Stimulated activated CD4-positive, alpha-beta T cell treated with anti-CD3 and anti-CD28 coated beads, Interleukin-15, amount 100 ng/mL, for 1 hour (primary cell): ENCODE measurements at places on chromosomes 13 and 19.

- no peak for DNase-seq
Measured at GRCh38 chr13:91122766-91123165, 224.7 kb upstream of the MIR17HG start.

- no peak for DNase-seq
Measured at GRCh38 chr19:13026462-13027370, 31.4 kb downstream of the NFIX start.

DNA sequence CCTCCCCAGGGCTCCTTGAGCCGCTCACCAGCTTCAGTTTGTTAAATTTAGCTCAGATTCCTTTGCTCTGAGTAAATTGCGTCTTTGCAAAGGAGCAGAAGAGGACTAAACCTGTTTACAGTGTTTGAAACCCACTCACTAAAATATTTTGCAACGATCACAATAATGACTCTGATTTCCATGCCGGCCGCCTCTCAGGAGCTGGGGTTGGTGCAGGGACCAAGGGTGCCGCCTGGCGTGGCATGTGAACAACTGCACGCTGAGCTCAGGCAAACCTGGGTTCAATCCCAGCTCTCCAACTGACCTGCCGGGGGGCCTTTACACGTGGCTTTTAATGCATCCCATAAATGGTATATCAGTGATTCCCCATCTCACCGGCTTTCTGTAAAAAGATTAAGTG is 68.7 kb upstream of the CACNA1A start:
- DNase-seq, result no peak

DNA sequence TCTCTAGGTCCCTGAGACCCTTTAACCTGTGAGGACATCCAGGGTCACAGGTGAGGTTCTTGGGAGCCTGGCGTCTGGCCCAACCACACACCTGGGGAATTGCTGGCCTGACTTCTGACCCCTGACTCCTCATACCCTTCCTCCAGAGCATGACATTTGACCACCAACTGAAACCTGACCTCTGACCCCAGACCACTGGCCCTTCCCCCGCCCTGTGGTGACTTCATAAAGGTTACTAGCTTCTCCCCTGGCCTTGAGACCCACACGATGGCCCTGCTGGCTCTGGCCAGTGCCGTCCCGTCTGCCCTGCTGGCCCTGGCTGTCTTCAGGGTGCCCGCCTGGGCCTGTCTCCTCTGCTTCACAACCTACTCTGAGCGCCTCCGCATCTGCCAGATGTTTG is at the start of gene SPACA6:
TSS of gene SPACA6 (plus strand) at position 71 of the 400 bp plus-strand sequence. CDS start at position 268, 197 bp downstream.
- DNase-seq, result no peak

DNA sequence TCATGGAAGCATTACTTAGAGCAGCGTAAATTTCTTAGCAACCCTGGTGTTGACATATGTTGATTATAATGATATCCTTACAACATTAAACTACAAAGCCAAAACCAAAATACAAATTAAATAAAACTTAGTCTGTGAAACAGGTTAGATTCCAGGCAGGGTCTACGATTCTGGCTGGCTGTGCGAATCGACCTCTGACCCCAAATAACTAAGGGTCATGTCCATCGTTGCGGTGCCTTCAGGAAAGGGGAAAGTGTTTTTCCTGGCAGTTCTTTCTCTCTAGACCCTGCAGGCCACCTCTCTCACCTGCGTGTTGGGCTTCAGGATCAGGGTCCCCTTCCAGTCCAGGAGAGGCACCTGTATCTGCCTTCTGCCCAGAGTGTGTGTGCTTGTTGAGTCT is 66.2 kb downstream of the ATP11A start:
- DNase-seq, result no peak

- DNase-seq, result no peak
Measured at GRCh38 chr13:33684874-33685273, 133.1 kb upstream of the RFC3 start.

- DNase-seq, result no peak
Measured at GRCh38 chr13:99327126-99327525, 19.9 kb upstream of the GPR183 start.

DNA sequence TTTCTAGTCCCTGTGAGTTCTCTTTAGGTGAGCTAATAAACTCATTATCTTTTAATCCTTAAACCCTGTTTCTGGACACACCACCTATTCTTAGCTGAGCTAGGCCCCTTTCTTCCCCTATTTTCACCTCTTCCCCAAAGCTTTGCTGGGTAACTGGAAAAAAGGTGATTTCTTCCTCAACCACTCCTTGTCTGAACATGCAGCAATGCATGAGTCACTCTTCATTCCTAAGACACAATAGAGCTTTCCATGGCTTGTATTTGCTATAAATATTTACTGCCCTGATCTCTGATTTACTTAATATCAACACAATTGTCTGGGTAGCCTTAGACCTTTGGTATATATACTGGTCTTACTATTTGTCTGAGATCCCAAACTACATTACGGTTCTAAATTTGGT is 370.9 kb downstream of the KLF5 start:
- DNase-seq, result no peak

DNA sequence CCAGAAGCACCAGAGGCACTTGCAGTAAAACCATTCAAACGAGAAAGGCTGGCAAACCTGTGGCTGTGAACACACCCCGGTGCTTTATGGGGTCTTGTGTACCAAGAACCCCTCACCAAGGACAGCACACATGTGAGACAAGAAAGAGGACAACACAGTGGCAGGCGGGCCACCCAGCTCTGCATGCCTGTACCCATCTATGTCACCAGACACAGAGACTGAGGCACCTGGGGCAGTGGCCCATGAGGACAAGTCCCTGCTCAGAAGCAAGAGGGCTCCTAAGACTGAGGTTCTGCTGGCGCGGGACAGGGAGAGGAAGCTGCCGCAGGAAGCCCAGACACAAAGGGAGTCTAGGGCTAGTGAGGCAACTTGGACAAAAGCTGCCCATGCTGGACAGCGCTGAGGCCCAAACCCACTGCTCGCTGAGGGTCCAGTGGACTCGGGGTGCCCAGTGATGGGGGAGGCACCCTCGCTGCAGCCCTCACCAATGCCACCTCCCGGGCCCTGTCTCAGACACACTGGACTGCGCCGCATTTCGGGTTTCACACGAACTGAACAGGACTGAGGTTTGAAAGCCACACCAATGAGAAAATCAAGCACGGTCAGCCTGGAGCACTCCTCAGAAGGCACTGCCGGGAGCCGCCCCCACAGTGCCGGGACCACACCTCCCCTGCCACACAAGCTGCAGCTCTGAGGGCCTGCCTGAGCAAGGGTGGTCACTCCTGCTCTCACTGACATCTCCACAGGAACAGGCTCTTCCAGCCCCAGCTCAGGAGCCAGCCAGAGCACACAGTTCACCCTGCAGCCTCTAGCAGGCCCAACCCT is 232.7 kb downstream of the TUBA3C start:
- DNase-seq, result no peak

DNA sequence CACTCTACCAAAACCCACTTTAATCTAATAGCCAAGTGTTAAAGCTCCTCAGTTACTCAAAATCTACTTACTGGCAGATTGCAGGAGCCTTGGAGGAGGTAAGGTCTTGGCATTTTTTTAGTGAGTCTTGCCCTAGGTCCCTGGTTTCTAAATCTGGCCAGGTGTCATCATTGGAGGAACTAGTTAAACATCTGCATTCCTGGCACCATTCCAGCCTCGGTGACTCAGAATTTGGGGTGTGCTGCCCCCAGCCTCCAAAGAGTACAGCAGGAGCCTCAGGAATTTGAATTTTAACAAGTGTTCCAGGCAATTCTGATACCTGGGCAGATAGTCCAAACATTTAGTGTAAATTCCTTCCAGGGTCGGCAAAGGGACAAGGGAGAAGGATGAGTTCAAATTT is 37.4 kb downstream of the KLF5 start:
- no peak for DNase-seq

- no peak for DNase-seq
Measured at GRCh38 chr13:21202767-21203531, 26.5 kb downstream of the MRPL57 start.

DNA sequence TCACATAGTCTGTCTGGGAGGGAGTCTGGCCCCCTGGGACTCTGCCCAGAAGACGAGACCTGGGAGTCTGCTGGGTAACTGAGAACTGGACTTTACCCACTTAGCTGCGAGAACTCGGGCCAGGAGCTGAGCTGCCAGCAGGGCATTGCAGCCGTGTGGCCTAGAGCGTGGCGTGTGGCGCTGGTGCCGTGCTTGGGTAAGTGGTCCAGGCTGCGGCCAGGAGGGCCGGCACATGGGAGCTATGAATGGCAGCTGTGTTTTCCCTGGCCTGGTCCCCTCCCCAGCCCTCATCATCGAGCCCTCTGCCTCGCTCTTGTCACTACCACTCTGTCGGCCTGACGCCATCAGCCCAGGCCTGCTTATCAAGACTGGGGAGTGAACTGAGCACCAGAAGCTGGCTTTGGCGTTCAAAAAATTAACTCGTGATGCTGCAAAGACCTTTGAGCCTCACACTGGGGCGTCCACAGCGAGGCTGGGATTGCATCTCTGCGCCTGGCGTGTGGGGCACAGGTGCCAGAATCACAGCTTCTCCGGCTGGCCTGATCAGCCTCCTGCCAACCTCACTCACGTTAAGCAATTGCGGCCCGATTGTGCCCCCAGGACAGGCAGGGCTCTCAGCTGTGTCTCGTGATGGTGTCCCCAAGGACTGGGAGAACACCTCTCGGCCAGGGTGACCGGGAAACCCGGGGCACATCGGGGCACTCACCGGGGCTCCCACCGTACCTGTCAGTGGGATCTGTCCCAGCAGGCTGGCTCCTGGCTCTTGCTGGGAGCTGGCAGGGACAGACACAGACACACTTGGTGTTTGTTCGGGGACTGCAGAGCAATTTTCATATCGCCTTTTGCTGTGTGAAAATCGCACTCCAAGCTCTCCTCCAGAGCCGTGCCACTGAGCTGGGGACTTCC is 85.9 kb downstream of the KDM4B start:
- no peak for DNase-seq

GRCh38 chr19:5832061-5832460 is 7.4 kb downstream of the FUT6 start:
- no peak for DNase-seq

DNA sequence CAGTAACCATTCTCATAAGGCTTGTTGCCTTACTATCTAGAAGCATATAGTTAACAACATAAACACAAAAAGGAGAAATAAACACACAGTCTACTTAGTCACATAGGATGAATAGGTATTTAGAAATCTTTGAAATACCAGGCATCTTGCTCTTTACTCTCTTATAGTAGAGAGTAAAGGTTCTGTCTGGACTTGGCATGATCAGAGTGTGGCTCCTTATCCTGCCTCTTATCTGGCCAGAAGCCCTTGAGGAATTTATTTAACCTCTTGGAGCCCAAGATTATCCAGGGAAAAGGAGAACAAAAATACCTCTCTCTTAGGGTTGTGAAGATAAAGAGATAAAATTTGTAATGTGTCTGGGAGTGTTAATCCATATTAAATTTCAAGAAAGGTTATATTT is 100.2 kb upstream of the MBNL2 start:
- no peak for DNase-seq

GRCh38 chr13:26017932-26018665 is 33.7 kb downstream of the SHISA2 start:
- no peak for DNase-seq

- no peak for DNase-seq
Measured at GRCh38 chr19:39934584-39935363, at the start of gene FCGBP. Gene FCGBP, minus strand, starts transcription at chr19:39934634.

GRCh38 chr13:35909837-35910540 is 221.2 kb downstream of the DCLK1 start:
- no peak for DNase-seq
